Thymus (tissue), 14 donors: ENCODE measurements at places on chromosomes 11 and 22. TPM values are rescaled to one million over a fixed set of nuclear protein-coding genes. Genes with fewer than 3 reads are reported as not detected.

DNA sequence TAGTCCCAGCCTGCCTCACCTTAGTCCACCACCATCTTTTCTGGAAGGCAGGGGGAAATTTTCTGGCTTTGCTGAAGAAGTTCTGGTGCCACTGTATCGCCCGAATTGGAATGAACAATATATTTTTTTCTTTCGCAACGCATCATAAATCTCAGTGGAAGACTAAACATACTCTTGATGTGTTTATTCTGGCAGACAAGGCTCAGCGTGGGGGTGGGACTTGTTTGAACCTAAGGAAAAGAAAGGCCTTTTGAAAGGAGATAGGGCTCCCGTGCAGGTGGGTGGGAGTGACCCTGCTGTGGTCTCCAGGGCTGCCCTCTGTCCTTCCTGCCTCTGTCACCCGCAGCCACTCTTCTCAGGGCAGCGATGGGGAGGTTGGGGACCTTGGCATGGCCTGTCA is 42.5 kb downstream of the CD82 start:
- H3K36me3 ChIP-seq = peaks cover 65% of the 10 kb centered on the region
- no peak for DNase-seq
- no peak overlapping the region for H3K4me3 ChIP-seq
- H3K27me3 ChIP-seq = no peaks in the 10 kb centered on the region
- no peak overlapping the region for H3K27ac ChIP-seq

LRRC4C gene
- 1.6 TPM for total RNA-seq

C11orf91 gene
- total RNA-seq = not detected

DNA sequence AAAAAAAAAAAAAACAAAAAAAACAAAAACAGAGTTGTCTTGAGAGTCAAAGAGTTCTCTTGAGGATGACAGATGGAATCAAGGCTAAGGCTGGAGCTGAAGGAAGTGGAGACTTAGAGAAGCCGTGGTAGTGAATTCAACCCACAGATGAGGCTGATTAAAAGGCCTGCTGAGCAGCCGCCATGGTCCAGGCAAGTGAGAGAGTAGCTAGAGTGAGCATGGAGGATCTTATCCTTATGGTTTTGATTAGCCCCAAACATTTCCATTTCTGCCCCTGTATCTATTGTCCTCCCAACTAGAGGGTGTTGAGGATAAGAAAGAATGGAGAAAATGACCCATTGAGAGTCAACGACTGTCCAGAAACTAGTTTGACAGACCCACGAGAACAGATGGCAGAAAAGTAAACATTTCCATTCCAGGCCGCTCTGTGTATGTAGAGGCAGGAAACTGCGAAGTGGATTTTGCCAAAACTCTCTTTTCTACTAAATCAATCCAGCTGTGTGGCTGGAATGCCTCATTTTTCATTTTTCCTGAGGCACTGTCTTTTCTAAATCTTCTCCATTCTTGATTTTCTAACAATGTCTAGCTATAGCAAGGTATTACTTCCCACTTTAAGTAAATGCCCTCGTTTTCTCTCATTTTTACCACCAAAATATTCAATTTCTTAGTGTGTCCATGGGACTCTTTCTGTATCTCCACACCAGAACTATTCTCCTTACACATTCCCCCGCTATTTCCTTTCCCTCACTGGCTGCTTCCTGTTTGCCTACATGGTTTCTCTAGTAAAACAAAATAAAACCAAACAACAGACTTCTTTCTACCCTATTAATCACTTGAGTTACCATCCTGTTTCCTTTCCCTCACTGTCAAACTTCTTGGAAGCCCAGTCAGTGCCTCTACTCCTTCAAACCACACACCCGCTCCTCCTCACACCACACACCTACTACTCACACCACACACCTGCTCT is 5.4 kb upstream of the MMP8 start:
- no peaks in the 10 kb centered on the region for H3K36me3 ChIP-seq
- H3K27me3 ChIP-seq = no peaks in the 10 kb centered on the region
- H3K27ac ChIP-seq = no peak overlapping the region
- DNase-seq = no peak
